WTC11 (cell line): ENCODE measurements at places on chromosomes 1 and 21.

DNA sequence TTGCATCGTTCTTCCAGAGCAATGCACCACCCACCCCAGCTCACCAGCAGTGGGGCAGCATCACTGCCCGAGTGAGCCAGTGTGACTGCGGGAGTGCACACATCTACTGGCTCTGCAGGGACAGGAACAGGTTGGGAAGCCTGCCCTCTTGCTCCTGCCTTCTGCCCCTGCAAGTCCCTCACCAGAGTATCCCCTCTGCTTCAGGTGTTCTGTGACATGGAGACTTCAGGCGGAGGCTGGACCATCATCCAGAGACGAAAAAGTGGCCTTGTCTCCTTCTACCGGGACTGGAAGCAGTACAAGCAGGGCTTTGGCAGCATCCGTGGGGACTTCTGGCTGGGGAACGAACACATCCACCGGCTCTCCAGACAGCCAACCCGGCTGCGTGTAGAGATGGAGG, 4.2 kb downstream of the ANGPTL7 start:
- DNase-seq = no peak

DNA sequence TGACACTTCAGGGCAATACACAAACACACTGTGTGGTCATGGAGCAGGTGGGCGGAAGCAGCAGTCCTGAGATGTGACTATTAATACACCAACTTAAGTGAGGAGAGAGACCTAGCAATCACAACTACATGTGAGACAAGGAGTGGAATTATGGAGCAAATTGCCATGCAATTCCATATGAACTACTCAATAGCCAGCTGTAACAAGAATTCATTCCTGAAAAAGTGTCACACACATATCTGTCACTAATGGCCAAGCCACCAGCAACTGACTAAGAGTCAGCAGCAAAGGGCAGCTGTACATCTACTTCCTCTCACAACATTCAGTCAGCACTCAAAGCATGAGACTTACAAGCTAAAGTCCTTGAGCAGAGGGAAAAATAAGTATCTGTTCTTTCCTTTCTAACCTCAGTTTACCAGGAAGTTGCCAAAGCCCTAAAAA, 46.2 kb downstream of the GPR3 start:
- DNase-seq = no peak

- no peak for DNase-seq
Observed at GRCh38 chr1:117568999-117569398, 36.8 kb upstream of the TENT5C start.

GRCh38 chr1:210371916-210372315, 43.2 kb downstream of the HHAT start:
- no peak for DNase-seq

DNA sequence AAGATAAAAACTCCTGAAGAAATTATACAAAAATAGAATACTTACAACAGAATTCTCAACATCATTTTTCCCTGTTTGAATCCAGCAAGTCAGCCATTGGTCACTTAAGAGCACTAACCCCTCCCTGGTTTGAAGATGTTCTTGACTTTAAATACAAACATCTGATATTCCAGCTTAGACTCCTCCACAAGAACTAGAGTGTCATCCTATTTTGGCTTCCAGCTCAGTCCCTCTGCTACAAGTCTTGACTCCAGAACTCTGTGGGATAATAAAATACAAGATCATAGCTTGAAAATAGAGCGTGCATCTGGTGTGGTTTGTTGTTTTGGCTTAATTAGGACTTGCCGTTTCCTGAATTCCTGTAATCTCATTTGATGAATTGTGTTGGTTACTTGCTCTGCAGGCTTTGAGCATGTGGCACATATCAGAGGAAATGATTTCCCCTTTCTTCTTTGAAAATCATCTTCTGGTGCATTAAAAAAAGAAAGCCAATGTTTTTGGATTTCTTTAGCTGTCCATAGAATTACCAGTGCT, 63.7 kb upstream of the DPT start:
- no peak for DNase-seq

DNA sequence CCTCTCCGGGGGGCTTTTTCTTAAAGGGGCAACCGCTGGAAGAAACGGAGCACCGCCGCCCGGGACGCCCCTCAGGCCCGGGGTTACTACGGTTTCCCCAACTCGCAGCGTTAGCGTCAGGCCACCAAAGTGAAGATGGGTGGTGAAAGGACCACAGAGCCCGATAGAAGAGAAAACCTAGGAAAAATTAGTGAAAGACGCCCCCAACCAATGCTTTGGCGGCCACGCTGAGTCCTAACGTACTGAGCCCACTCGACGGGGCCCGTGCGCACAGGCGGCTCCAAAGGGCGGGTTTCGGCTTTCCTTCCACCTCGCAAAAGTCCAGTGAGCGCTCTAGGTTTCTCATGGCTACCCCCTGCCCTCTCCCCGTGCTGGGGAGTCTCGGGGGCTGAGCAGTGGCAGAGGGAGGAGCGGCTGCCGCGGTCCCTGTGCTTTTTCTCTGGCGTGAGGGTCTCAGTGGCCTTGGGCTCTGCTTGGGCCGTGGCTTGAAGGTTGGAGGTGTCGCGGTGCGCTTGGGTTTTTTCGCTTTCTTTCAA, 12.2 kb upstream of the SPEN start:
- no peak for DNase-seq
